ENCODE measurements at places on chromosomes 3 and 15. TPM values are rescaled to one million over a fixed set of nuclear protein-coding genes. Genes with fewer than 3 reads are reported as not detected.

Gene PRSS50
- not detected for polyA plus RNA-seq

Gene PLSCR2
- not detected for polyA plus RNA-seq

Gene AKAP13
- polyA plus RNA-seq, result 13.6 TPM

Gene BLM
- 2.4 TPM for polyA plus RNA-seq

Gene FSIP1
- 0.65 TPM for polyA plus RNA-seq

Gene ABHD14A
- polyA plus RNA-seq, result 10.7 TPM

Gene PPP1R14D
- not detected for polyA plus RNA-seq

Gene SLC49A4
- polyA plus RNA-seq, result 12.1 TPM

All from BJ (cell line).